ENCODE measurements at places on chromosomes 13 and 19. TPM values are rescaled to one million over a fixed set of nuclear protein-coding genes. Genes with fewer than 3 reads are reported as not detected.

DNA sequence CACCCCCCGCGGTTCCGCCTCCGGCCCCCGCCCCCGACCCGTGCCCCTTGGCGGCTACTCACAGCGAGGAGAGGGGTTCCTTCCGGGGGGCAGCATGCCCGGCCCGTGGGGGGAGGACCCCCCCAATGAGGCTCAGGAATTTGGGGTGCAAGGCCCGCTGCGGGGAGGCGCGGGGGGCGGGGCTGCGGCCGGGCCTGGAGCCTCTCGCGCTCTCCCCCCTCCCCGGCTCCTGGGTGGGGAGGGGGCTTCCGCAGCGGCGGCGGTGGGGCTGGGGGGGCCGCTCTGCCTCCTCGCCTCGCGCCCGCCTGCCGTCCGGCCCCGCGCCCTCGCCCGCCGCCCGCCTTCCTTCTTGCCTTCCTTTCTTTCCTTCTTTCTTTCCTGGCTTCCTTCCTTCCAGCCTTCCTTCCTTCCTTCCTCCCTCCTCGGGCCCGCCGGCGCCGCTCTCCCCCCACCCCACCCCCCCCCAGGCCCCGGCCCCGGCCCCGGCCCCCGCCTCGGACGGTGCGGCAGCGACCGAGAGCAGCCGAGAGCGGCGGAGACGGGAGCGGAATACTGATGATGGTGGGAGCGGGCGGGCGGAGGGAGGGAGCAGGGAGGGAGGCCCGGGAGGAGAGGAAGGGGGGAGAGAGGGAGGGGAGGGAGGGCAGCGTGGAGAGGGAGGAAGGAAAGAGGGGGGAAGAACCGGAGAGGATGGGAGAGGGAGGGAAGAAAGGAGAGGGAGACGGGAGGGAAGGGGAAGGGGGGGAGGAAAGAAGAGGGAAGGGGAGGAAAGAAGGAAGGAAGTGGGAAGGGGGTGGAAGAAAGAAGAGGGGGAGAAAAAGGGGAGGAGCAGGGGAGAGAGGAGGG lies at the start of gene LRRC4B:
TSS of gene LRRC4B (minus strand) at position 554 of the 846 bp plus-strand sequence. CDS start 19,597 bp downstream, outside the sequence.
- DNase-seq: no peak

DNA sequence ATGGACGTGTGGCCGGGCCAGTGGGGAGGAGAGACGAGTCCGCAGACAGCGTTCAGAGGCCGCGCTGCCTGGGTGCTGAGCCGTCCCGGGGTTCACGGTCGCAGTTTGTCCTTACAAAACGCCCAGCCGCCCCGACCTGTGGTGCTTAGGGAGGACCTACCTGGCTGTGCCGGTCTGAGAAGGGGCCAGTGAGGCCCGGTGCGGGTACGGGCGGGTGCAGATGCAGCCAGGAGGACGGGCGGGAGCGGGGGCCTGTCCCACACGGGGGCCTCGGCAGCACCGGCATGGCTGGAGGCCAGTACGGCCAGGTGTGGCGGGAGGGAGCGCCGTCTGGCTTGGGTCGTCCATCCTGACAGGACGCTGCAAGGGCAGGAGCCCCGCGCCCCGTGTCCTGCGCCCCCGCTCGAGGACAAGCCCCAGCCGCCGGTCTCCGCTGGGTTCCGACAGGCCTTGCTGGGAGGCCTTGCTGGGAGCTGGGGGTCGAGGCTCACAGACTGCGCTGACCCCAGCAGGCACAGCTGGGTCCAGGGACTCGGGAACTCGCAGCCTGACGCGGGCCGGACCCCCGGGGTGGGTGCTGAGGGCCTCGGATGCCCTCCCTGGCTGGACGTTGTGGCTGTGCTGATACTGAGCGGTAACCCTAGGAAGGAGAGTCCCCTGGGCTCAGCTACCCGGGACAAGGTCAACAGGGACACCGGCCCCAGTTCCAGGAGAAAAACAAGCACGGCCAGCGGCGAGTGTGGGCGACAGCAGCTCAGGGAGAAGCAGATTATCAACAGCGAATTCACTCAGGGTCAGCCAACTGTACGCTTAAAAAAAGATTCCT lies 5.3 kb upstream of the PROZ start:
- no peak for DNase-seq

DNA sequence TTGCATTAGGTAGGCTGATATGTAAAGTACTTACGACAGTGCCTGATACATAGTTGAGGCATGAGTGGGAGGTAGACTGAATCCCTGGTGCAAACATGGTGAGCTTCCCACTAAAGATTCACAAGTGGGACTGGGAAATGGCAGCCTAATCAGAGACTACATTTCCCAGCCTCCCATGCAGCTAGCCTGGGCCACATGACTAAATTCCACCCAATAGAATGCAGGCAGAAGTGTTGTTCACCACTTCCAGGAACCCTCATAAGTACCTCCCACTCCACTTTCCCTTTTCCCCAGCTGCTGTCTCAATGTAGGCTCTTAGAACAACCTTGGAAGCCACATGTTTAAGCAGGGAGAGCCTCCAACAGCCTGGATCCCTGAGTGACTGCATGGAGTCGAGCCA lies 104.9 kb downstream of the CACNA1A start:
- peak; percentile 46 for DNase-seq

DNA sequence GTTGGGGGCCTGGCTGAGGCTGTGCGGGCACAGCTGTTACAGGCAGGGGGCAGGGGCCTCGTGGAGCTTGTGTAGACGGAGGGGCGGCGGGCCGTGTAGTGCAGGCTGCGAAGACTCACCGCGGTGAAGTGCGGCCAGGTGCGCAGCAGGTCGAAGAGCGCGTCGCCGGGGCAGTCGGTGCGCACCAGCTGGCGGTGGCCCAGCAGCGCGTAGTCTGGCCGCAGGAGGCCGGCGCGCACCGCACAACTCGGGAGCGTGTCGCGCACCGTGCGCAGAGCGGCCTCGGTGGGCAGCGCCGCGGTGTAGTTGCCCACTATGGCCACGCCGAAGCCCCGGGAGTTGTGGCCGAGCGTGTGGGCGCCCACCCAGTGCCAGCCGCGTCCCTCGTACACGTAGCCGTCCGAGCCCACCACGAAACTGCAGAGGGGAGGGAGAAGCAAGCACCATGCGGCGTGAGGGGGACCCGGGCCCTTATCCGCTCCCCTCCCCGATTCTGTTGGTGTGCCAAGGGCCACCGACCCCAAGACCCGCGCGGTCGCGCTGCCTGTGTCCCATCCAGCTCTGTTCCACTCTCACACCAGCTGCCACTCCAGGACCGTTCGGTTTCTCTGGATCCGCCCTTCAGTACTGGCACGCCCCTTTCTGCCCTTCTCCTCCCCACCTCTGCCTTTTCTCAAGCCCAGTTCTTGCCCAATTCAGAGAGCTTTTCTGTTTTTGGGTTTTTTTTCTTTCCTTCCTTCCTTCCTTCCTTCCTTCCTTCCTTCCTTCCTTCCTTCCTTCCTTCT lies 5.4 kb upstream of the RASAL3 start:
- no peak for DNase-seq

- no peak for DNase-seq
Measured at GRCh38 chr13:113595131-113595530, 10.6 kb downstream of the TFDP1 start.

DNA sequence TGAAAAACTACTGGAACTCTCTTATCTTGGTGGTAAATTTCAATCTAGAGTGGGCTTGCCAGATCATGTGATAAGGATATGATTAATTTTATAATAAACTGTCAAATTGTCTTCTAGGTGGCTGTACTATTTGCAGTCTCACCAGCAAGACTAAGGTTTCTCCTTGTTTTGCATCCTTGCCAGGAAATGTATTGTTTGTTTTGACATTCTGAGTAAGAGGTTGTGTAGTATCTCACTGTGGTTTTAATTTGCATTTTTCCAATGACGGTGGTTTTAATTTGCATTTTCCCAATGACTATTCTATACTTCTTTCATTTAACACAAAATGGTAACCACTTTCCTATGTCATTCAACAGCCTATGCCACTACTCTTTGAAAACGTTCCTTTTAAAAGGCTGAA lies 2.0 kb downstream of the CAB39L start:
- DNase-seq: peak; percentile 85

DNA sequence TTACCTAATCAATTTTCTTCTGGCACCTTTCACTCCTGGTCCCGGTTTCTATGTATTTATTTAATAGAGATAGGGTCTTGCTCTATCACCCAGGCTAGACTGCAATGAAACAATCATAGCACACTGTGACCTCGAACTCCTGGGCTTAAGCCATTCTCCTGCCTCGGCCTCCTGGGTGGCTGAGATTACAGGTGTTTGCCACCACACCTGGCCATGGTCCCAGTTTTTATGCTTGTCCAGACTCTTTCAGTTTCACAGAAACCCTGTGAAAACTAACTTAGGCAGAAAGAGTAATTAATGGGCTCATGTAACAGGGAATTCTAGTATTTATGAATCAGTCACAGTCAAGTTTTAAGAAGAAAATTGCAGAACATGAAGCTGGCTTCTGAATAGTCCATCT lies 9.0 kb upstream of the STK24 start:
- no peak for DNase-seq

DNA sequence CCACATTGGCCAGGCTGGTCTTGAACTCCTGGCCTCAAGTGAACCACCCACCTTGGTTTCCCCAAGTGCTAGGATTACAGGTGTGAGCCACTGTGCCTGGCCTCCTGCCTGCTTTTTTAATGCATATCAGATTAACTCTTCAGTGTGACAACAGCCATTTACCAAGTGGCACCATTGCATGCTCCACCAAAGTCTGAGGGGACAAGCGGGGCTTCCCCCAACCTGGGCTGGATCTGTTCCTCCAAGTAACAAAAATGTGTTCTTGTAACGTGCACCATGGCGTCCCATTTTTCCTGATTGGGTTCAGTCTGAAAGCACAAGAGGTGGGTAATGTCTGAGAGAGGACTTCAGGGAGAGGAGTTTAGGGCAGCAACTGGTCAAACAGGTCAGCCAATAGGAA lies 77.8 kb downstream of the TEX29 start:
- no peak for DNase-seq

DNA sequence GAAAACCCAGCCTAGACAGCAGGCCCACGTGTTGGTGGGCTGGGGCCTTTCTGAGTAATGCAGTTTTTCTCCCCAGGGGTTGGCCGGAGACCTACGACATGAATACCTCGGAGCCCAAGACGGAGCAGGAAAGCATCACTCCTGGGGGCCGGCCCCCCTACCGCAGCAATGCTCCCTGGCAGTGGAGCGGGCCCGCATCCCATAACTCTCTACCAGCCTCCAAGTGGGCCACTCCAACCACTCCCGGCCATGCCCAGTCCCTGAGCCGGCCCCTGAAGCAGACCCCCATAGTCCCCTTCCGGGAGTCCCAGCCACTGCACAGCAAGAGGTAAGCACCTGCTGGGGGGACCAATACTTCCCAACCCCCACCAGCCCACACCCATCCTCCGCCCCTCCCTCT lies 82.9 kb downstream of the DPF1 start:
- no peak for DNase-seq

- DNase-seq: no peak
Measured at GRCh38 chr19:18772620-18773587, 18.2 kb downstream of the COMP start.

- no peak for DNase-seq
Measured at GRCh38 chr13:83882606-83882959, 309 bp upstream of the SLITRK1 start.

GRCh38 chr13:42116225-42116624 lies 67.8 kb downstream of the DGKH start:
- no peak for DNase-seq

GRCh38 chr13:40233731-40234195 lies 432.7 kb downstream of the FOXO1 start:
- DNase-seq: no peak

GRCh38 chr13:110337247-110337646 lies 30.2 kb downstream of the COL4A2 start:
- DNase-seq: no peak

- no peak for DNase-seq
Measured at GRCh38 chr13:99075268-99076191, 97.7 kb upstream of the DOCK9 start.

GRCh38 chr13:109919715-109920375 lies 133.5 kb upstream of the IRS2 start:
- DNase-seq: peak; percentile 34

DNA sequence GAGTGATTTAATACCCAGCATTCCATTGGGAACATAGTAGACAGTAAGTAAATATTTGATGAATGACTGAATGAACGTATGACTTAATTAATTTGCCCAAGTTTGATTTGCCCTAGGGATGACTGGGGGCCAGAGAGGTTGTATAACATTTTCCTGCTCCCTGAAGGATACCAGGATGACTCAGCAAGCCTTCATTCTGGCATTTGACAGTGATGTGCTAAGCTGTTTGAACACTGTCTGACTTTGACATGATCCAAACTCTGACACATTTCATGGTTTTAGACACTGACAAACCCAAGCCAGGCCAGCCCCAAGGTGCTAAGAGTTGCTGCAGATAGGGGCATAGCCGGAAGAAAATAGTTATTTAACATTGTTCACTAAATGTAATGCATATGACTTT lies 53.4 kb upstream of the KLF12 start:
- peak; percentile 42 for DNase-seq

SIGLEC8 gene
- not detected for total RNA-seq

PSG2 gene
- total RNA-seq: 0.28 TPM

THSD8 gene
- total RNA-seq: not detected

PEAK3 gene
- under 0.01 TPM for total RNA-seq

PEX11G gene
- 0.72 TPM for total RNA-seq

PLA2G4C gene
- total RNA-seq: 5.0 TPM

KLF12 gene
- 44.8 TPM for total RNA-seq

TMEM255B gene
- total RNA-seq: 0.36 TPM

LCP1 gene
- not detected for total RNA-seq

C13orf46 gene
- under 0.01 TPM for total RNA-seq

IGFL2 gene
- total RNA-seq: not detected
